ENCODE measurements at places on chromosomes 6 and 20. TPM values are rescaled to one million over a fixed set of nuclear protein-coding genes. Genes with fewer than 3 reads are reported as not detected.

Gene BAK1
- 25.3 TPM for polyA plus RNA-seq

Gene CDYL
- polyA plus RNA-seq, result 23.8 TPM

Gene BCAS1
- polyA plus RNA-seq, result 4.6 TPM

- no peak for DNase-seq
These were observed 44.1 kb upstream of the EDN1 start for GRCh38 chr6:12245763-12246718.

DNA sequence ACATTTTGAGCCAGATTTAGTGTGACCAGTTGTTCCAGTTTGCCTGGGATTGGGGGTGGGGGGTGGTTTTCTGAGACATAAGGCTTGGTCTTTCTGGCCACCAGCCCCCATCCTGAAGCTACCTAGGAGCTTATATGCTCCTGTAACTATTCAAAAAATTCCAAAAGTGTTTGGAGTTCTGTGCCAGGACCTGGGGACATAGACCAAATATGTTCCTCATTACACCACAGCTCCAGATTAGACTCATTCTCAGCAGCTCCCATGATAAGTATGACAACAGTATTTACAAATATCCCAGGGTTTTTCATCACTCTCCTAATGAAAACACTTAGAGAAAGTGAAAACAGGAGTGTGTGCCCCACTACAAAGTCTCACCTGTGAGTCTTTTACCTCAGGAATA, 37.8 kb upstream of the RNF144B start:
- no peak for DNase-seq

DNA sequence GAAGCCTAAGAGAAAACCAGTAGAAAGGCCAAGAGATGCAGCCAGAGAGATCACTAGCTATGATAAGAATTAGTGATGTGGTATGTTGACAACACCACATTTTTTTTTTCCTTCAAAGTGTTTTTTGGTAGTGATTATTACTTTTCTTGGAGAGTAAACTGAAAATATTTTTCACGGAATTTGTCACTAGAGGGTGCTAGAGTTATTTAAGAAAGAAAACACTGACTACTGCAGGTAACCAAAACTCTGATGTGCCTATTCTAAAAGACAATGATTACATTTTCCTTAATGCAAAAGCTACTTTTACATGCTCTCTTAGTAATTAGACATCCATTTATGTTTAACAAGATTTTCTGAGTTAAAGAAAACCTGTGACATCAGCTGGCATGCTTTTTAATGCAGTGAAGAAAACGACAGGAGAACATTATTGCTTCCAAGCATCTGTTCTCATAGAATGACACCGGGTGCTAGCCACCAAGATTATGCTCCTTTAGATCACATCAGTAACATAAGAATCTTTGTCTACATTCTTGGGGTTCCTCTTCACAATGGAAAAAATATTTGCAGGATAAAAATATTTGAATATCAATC, 28.8 kb downstream of the RWDD2A start:
- DNase-seq, result peak; percentile 43
